Activated CD4-positive, alpha-beta T cell treated with anti-CD3 and anti-CD28 coated beads, Interleukin-10, Interleukin-2, amounts not matched to agents 100 ng/mL and 50 ng/mL, durations not matched to agents 16 hours and 8 hours (primary cell): ENCODE measurements at places on chromosomes 16 and 17.

DNA sequence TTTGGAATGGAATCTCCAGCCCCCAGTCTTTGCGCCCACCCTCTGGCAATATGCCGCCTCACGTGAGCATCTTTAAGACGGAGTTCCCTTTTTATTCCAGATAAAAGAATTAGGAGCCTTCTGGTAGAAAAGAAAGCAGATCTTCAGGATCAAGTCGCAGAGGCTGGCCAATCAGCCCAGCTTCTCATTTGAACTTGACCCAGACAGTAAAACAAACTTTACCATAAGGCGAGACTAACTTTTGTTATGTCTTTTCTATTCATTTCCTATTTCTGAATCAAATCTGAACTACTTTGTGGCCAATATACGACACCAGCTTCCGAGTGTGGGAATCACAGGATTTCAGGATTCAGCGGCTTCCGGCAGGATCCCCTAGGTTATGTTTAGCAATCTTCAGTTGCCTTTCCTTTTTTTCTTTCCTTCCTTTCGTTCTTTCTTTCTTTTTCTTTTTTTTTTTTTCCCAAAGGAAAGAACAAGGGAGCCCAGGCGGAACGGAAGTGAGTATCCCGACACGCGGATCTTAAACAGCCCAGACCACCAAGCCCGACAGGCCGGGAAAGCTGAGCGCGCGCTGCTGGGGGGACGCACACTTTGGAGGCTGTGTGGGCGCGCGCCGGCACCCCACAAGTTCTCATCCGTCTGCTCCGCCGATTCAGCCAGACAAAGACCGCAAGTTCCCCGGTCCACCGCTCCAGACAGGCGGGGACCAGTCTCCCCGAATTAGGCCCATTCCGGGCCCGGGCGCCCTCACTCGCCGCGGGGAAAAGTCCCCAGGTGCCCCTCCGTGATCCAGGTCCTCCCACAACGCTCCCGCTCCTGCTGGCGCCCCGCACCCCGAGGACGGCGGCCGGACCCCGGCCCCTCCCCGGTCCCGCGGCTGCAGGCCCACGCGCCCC lies 633 bp downstream of the TBC1D16 start:
- peak; percentile 44 for DNase-seq

GRCh38 chr17:78658281-78658785 lies 81.1 kb upstream of the DNAH17 start:
- DNase-seq: no peak

GRCh38 chr17:78828470-78829185 lies 12.0 kb downstream of the USP36 start:
- no peak for DNase-seq

DNA sequence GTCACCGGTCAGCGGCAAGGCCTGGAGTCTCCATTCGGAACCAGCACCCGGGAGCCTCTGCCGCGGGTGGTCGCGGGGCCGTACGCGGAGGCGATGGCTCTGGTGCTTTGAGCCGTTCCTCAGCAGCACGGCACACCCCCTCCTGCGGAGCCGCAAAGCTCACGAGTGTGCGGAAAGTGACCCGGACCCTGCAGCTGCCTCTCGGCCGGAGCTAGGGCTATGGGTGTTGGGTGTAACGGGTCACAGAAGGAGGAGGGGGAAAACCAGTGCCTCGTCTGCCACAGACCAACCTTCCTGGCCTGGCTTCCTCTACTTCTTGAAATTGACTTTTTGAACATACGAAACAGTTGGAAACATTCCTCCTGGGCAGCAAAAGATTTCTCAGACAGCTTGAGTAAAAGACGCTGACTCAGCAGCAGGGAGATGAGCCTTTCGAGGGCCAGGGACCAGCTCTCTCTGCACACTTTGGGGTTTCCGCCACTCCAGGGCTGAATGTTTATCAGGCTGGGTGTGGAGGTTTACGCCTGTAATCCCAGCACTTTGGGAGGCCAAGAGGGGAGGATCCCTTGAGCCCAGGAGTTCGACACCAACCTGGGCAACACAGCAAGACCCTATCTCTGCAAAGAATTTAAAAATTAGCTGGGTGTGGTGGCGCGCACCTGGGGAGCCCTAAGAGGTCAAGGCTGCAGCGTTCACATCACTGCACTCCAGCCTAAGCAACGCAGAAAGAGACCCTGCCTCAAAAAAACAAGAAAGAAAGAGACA lies 26.4 kb upstream of the PITPNA start:
- no peak for DNase-seq

GRCh38 chr16:20410121-20410723 lies 888 bp downstream of the ACSM5 start:
- DNase-seq: peak; percentile 25

GRCh38 chr16:268141-269053 lies 7.3 kb downstream of the RGS11 start:
- no peak for DNase-seq

GRCh38 chr16:77191259-77191969 lies 424 bp downstream of the MON1B start:
- DNase-seq: peak; percentile 34

DNA sequence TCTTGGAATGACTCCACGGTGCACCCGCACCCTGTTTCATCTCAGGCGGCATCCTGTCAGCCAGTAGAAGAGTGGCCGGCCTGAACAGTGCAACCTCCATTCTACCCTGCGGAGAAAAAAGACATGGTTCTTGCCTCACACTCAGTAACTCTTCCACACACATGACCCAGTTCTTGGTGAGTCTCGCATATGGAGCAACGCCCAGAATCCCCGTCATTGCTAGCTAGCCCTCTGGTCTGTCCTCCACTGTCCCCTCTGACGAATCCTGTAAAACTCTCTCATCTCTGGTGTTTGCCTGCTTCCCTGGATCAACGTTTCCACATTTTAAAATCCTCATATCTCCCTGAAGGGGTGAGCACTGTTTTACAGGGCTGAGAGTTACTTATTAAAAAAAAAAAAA lies 4.2 kb upstream of the RDM1 start:
- DNase-seq: no peak

GRCh38 chr16:29804455-29805231 lies 1.7 kb upstream of the MAZ start:
- peak; percentile 19 for DNase-seq

GRCh38 chr16:86994651-86995171 lies 322.5 kb downstream of the C16orf95 start:
- no peak for DNase-seq

GRCh38 chr17:73998653-73999645 lies 204.5 kb upstream of the RPL38 start:
- DNase-seq: peak; percentile 61

DNA sequence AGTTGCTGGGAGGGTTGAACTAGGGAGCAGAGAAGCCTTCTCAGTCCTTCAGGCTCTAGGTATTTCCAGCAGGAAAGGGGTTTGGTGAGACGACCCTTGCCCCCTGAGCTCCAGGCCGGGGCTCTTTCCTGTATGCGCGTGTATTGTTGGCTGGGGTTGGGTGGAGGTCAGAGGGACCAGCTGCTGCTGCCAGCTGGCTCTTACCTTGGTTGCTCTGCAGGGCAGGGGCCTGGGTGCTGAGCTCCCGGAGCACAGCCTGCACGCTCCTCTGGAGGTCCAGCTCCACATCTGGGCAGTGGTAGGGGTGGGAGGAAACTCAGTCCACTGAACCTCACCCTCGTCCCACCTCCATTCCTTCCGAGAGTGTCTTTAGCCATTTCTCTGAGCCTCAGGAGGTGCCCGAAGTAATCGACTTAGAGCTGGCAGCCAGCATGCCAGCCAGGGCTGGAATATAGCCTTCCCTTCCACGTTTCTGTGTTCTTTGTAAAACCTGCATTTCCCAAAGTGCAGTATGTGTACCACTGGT lies 28.0 kb downstream of the PIK3R6 start:
- no peak for DNase-seq

DNA sequence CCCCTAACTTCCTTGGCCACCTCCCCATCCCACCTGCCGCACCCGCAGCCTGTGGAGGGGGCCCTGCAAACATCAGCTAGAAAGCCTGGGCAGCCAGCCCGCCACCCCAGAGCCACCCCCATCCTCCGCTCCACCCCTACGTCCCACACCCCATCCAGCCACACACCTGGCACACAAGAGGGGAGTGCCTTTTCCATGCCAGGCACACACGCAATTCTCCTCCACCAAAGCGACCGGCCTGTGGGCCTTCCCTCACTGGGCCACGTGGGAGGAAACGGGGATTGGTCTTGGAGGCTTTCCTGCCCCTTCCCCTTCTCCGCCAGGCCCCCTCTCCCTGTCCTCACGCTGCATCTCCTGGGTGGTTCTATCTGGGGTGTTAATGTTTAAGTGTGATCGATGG lies 48.7 kb upstream of the TNRC6C start:
- DNase-seq: no peak

DNA sequence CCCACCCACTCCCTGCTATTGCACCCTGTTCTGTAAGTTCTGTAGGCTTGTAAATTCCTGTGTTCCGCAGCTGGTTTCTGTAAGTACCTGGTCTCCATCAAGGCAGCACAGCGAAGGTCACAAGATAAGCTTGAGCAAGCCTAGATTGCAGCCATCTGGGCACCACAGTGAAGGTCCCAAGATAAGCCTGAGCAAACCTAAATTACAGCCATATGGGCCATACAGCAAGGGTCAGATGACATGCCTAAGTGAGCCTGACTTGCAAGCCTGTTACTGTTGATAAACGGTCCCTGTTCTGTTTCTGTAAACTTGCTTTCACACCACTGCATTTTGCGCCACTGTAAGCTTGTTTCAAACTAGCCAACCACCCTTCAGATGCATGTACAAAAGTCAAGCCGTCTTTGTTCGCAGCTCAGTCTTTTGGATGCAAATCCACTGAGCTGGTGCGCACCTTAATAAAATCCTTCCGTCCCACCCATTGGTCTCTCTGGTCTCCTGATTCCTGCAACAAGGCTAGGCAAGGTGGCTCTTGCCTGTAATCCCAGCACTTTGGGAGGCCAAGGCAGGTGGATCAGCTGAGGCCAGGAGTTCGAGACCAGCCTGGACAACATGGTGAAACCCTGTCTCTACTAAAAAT lies 42.6 kb upstream of the ATF7IP2 start:
- no peak for DNase-seq

DNA sequence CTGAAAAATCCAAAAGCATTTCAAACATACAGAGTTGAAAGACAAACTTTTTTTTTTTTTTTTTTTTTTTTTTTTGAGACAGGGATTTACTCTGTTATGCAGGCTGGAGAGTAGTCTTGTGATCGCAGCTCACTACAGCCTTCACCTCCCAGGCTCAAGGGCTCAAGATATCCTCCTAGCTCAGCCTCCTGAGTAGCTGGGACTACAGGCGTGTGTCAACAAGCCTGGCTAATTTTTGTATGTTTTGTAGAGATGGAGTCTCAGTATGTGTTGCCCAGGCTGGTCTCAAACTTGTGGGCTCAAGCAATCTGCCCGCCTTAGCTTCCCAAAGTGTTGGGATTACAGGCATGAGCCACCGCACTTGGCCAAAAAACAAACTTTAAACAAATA lies 64.2 kb upstream of the KIFC3 start:
- no peak for DNase-seq

DNA sequence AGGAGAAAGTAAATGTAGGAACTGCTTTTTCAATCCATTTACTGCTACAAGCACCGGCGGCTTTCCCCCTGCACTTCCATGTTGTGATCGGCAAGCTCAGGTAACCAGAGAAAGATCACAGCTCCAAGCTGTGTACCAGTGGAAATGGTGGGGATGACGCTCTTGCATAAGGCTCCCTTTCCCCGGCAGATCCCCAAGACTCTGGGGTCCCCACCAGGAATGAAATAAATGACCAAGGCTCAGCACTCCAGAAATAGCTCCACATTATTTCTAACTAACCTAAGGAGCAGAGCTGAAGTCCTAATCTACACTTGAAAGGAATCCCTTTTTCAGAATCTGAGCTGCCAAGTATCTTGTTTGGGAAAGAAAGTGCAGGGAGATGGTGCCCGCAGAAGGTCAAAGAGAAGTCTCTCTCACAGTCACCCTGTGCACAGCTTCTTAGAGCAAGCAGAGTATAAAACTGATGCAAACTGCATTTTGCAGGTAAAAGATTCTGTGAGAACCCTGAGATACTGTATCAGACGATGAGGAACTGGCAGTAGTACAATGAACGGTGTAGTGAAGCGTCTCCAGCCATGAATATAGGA lies 11.1 kb downstream of the GRB2 start:
- no peak for DNase-seq

- no peak for DNase-seq
Measured at GRCh38 chr17:66831383-66832210, 3.3 kb upstream of the CACNG5 start.

DNA sequence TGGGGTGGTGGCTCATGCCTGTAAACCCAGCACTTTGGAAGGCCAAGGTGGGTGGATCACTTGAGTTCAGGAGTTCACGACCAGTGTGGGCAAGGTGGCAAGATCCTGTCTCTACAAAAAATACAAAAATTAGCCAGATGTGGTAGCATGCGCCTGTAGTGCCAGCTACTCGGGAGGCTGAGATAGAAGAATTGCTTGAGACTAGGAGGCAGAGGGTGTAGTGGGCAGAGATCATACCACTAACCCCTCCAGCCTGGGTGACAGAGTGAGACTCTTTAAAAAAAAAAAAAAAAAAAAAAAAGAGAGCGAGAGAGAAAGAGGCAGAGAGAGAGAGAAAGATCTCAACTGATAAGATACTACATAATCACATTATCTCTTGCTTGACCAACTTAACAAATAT lies 45.9 kb downstream of the KANSL1 start:
- DNase-seq: no peak

- DNase-seq: peak; percentile 23
Measured at GRCh38 chr17:14019186-14019956, 49.9 kb upstream of the COX10 start.

DNA sequence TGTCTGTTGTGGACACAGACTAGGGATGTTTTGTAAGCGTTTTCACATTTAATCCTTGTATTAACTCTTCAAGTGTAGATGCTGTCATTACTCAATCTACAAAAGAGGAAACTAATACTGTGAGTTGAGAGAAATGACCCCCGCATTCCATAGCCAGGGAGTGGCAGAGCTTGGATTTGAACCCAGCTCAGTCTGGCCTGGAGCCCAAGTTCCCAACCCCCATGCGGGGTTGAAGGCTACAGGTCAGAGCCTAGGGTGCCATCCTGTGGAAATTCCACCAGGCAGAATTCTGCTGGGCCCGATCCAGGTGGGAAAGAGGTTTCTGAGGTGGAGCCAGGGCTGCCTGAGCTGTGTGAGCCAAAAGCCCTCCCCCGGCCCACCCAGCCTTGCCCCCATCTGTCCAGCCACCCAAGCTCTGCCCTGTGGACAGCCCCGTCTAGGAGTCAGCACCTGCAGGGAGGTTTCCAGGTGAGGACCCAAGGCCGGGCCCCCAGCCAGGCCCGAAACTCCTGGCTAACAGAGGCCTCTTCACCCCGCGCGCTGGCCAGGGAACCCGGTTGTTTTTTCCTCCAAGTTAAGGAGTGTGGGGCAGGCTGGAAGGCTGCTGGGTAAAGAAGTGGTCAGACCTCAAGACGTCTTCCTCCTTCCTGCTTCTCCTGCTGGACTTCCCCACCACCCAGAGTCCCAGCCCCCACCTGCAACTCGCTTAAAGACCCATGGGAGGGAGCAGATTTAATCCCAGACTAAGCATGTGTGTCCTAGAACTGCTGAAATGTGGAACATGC lies 5.7 kb downstream of the MMP15 start:
- DNase-seq: no peak
